NCI-H2227 treated with DMSO at 0.1 percent for 48 hours (cell line): ENCODE measurements at places on chromosomes 3 and 15.

DNA sequence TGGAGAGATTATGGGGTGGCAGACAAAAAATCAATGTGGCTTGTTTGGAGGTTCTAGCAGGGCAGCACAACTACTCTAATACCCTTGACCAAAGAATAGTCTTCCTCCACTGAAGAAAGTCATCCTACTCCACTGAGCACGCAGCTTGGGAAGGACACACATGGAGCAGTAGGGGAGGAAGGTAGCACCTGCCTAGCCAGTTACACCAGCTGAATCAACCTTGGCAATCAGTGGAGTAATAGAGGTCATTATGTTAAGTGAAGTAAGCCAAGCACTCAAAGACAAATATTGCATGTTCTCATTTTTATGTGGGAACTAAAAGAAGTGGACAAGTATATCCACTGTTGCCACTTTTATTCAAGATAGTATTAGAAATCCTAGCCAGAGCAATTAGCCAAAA lies 555.8 kb upstream of the ALCAM start:
- no peak for DNase-seq

- DNase-seq, result no peak
Observed at GRCh38 chr15:77753281-77753873, 120.7 kb upstream of the LINGO1 start.

- no peak for DNase-seq
Observed at GRCh38 chr3:190694335-190695001, 168.0 kb downstream of the GMNC start.

GRCh38 chr15:59833366-59833765 lies 144.2 kb upstream of the BNIP2 start:
- DNase-seq, result no peak

- DNase-seq, result no peak
Observed at GRCh38 chr15:65392368-65392767, 14.6 kb upstream of the IGDCC3 start.

- DNase-seq, result no peak
Observed at GRCh38 chr3:136682740-136683312, 69.4 kb downstream of the STAG1 start.

GRCh38 chr3:191094057-191094845 lies 104.8 kb upstream of the OSTN start:
- no peak for DNase-seq

- no peak for DNase-seq
Observed at GRCh38 chr3:168087539-168087938, 8.2 kb downstream of the GOLIM4 start.

DNA sequence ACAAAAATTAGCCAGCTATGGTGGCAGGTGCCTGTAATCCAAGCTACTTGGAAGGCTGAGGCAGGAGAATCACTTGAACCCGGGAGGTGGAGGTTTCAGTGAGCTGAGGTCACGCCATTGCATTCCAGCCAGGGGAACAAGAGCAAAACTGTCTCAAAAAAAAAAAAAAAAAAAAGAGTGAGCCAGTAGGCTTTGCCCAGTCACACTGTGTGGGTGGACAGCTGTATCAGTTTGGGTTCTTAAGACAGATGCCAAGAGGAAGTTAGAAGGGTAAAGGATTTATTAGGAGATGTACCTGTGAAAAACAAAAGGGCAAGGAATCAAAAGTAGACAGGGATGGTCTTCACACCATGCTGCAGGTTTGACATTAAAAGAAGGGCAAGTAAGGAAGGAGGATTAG lies 86.1 kb upstream of the CGNL1 start:
- no peak for DNase-seq

DNA sequence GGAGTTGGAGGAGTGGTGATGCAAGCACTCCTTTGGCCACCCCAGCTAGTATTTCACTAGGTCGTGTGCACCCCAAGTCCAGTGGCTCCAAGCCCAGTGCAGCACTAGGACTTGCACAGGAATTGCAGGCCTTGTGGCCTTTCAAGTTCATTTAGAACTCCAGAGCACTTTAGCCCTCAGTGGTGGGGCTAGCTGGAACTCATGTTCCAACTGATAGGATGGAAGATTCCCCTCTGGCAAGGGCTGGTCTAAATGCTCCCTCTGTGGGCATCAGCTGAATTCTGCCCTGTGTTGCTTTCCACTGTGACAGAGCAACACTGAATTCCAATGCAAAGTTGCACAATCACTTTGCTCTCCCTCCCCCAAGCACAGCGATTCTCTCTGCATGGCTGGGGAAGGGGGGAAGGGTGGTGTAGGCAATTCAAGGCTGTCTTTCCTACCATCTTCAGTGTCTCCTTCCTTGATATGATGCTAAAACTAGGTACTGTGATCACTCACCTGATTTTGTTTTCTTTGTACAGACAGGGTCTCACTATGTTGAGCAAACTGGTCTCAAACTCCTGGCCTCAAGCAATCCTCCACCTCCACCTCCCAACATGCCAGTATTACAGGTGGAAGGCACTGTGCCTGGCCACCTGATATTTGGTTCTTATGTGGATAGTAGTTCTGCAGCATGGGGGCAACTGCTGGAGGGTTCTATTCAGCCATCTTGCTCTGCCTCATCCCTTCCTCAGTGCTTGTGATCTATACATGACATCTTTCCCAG lies 10.3 kb downstream of the USF3 start:
- no peak for DNase-seq

DNA sequence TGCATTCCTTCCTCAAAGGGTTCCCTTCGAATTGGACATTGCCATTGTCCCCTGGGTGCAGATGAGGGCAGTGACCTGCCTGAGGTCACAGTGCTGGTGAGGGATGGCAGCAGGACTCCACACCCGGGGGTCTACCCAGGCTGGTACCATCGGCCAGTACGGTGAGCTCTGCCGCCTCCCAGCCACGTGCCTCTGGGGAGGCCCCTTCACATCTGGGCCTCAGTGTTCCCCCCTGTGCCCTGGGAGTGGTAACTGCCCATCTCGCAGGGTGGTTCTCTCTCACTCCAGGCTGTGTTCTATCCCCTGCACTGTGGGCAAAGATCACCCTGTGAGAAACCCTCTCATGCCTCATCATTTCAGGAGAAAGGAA lies 99.4 kb upstream of the IQSEC1 start:
- no peak for DNase-seq

DNA sequence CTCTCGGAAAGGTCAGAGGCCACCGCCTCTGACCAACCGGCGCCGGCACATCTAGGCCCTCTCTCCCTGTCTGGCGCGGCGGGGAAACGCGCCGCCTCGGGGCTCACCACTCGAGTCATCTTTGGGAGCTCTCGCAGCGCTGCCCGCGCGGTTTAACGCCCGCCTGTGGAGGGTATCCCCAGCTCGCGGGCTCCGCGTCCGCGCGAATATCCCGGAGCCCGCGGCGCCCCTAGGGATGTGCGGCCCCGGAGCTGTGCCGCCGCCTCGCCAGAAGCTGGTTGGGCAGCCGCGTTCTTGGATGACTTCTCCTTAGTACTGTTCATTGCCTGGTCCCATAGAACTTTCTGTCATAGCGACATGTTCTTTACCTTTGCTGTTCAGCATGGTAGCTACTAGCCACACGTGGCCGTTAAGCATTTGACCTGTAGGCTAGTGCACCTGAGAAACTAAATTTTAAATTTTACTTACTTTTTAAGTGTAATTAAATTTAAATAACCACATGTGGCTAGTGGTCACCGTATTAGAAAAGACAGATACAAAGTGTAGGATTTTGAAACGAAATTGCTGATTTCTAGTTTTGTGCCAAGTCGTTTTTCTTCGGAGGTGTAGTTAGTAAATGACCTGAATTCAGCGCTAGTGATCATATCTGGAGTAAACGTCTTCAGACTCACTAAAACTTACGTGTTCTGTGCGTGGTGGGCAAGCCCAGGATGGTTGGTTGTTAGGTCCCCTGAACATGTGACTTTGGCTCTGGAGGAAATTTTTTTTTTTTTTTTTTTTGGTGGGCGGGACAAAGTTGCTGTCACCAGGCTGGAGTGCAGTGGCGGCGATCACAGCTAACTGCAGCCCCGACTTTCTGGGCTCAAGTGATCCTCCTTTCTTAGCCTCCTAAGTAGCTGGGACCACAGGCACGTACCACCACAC lies 835 bp downstream of the ARIH2 start:
- DNase-seq, result no peak

- DNase-seq, result no peak
Observed at GRCh38 chr3:135141160-135141559, 346.1 kb downstream of the EPHB1 start.

DNA sequence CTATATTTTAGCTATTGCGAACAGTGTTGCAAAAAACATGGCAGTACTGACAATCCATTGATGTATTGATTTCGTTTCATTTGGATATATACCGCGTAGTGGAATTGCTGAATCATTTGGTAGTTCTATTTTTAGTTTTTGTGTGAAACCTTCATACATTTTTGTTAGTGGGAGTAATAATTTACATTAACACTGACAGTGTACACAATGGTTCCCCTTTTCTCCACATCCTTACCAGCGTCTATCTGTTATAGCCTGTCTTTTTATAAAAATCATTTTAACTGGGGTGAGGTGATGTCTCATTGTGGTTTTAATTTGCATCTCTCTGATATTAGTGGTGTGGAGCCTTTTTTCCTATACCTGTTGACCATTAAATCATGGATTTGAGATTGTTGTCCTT lies 392.4 kb upstream of the ALCAM start:
- DNase-seq, result no peak

GRCh38 chr3:42033741-42034140 lies 57.4 kb upstream of the TRAK1 start:
- no peak for DNase-seq

DNA sequence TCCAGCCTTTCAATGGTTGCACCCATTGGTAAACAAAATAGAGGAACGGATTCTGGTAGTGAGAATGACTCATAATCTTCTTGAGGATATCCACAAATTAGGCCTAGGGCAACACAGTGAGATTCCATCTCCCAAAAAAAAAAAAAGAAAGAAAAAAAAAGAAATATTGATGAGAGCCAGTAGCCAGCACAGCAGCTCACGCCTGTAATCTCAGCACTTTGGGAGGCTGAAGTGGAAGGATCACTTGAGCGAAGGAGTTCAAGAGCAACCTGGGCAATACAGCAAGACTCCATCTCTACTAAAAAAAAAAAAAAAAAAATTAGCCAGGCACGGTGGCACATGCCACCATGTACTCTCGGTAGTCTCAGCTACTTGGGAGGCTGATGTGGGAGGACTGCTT lies 51.9 kb downstream of the DENND4A start:
- DNase-seq, result no peak

DNA sequence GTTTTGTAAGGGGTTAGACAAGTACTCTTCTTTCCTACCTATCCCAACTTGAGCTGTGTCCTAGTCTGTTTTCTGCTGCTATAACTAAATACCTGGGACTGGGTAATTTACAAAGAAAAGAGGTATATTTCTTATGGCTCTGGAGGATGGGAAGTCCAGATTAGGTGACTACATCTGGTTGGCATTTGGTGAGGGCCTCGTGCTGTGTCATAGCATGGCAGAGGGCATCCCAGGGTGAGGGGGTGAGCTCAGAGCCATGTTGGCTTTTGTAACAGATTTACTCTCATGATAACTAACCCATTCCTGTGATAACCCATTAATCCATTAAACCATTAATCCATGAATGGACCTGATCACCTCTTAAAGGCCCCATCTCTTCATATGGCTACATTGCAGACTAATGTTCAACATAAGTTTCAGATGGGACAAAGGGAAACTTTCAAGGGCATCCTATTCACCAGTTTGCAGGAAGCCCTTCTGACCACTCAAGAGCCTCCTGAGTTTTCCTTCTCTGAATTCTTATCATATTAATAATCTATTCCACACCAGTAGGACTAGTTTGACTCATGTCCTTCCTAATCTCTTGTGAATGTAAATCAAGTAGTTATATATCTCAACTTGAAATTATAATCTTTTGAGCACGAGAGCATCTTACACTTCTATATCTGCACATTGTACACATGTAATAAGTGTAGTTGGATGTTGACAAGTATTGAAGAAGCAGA lies 185.7 kb upstream of the ZPLD1 start:
- DNase-seq, result no peak

DNA sequence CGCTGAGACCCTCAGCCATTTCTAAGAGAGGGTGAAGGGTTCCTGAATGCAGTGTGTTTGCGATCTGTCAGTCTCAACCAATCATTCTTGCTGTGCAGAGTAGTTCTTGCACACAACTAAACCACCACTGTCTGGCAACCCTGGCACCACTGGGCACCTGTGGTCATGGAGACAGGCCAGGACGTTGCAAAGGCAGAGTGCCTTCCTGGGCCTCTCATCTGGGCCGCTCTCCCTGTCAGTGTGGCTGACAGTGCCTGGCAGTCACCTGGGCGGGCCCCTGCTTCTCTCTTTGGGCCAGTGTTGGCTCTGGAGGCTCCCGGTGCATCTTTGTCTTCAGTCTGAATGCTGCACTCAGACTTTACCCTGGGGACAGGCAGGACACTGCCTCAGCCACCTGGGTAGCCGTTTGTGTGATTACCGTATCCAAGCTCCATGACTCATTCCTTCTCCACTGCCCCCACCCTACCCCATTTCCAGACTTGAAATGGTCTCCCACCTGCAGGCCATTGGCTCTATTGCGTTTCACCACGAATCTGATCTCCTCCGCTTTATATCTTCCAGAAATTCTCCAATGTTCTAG lies 104.6 kb upstream of the KLF13 start:
- no peak for DNase-seq

DNA sequence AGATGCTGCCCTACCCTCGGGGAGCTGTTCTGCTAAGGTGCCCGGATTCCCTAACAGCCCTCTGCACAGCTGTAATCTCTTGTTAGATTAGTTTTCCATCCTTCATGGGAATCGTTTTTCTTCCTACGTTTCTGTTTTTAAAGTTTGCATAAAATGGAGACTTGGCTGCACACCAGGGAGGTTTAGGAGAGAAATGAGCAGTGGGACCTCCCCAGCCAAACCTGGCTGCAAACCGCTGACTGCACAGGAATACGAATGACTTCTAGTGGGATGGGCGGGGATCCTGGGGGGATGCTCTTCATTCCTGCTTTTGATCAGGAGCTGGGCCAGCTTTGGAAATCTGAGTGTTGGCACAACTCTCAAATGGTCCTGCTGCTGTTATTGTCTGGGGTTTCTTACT lies 77.5 kb downstream of the THSD4 start:
- DNase-seq, result no peak

DNA sequence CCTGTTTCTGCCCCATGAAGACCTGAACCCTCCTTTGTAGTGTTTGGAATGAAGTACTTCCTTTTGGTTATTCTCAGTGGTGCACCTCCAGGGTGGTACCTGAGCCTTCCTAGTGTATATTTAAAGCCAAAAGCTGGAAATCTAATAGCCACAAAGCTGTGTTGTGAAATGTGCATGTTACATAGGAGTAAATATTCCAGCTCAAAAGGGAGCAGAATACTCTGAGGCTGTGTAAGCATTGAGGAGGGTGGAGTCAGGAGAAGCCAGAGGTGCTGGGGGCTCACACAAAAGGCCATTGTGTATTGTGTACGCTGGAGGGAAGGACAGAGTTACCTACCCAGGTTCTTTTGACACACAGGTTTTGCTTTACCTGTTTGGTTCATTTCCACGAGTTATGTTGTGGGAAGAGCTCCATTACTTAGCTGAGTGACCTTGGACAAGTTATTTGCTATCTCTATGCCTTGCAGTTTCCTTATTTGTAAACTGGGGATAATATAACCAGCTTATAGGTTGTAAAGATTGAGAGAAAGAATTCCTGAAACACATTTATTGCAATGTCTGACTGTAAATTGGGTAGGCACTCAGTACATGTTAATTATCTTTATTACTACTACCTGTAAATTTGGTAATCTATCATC lies 24.7 kb downstream of the GPR171 start:
- no peak for DNase-seq
